ENCODE measurements at places on chromosomes 5 and 9.
A peak's percentile ranks its signal among the peaks of the same experiment; 100 is the strongest.

GRCh38 chr9:4861736-4862451, 69.2 kb downstream of the RCL1 start:
- no peak for DNase-seq

- DNase-seq, result no peak
Measured at GRCh38 chr5:59660737-59661136, 232.8 kb downstream of the PDE4D start.

GRCh38 chr9:131421691-131422090, 27.8 kb downstream of the PRRC2B start:
- no peak for DNase-seq

DNA sequence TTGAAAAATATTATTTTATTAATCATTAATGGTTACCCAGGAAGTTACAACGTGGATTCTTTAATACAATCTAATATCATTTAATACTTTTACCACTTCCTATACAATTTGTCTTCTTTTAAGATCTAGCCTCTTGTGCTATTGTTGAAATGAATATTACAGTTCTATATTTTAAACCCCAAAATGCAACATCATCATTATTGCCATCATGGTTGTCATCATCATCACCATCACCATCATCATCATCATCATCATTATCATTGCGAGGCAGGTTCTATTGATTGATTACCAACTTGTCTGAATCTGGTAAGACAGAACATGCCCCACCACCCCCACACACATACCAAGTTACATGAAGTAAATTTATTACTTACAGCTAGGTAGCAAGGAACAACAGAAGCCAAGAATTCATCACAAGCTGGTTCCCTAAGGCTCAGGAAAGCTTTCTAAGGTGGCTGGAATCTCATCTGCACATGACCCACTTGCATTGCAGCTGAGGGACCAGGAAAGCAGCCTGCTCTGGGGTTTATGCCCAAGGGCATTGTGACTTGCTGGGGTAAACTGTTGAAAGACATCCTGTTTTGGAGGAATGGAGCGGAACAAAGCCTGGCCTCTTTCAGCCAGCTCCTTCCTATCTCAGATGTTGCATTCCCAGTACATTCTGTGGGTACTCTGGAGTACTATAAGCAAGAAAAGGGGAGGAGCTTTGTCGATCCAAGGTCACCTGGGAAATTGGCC, 418.1 kb downstream of the PRR16 start:
- peak; percentile 79 for DNase-seq

DNA sequence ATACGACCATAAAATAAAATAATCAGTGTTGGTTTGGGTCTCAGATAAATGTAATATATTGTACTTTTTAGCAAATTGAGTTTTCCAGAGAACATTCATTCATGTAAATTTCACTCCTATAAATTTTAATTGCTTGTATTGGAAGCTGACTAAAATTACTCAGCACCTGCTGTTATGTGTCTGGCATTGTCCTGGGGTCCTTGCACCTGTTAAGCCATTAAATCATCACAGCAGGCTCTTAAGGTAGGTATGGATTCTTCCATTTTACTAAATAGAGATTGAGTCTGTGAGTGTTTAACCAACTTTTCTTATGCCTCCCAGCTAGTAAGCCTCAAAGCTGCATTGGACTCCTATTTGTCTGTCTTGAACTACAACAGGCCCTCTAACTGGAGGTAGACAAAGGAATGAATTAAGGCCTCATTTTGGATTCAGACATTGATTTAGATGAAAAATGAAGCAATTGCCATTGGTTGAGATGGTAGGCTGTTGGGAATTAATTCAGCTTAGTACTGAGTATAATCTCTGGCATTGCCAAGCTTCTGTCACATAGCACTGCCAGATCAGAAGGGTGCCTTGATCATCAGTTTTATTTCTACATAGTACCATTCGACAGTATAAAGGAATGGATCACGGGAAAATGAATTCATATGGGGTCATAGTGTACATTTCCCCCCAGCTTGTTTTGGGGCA, 78.9 kb downstream of the PARP8 start:
- no peak for DNase-seq

DNA sequence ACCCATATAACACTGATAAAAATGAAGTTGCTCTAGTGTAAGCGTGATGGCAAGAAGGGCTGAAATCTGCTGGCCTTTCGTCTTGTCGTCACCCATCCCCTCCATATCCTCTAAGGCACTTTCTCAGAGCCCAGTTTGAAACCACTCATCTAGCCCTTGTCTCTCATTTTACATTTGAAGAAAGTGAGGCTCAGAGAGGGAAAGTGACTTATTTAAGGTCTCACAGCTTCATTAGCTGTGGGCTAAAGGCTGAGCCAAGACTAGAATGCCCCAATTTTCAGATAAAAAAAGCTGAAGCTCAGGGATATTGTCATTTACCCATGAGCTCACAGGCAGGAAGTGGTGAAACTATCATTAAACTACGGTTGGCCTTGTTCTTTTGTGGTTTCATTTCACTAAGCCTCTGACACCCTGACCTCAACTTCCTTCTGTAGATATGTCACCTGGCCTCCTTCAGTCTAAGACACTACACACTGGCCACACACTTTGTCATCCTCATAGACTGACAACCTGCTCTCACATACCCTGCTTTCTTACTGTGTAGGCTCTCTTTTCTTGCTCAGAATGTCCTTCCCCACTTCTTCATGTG, 176.7 kb upstream of the DMAC1 start:
- DNase-seq, result no peak

DNA sequence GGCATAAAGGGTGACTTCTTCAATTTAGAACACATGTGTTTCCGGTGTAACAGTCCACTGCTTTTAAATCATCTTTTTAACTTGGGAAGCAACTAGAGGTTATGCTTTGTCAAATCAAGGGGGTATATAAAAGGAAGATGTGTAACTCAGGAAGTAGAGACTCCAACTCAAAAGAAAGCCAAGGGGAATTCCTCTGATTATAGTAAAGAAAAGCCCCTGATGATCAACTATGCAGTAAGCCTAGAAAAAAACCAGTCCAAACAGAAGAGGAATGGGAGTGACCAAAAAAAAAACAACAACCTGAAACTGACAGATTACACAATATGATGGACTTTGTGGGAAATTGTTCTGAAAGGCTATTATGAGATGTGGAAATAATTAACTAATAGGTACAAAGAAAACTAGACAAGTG, 90.3 kb downstream of the AK8 start:
- no peak for DNase-seq

DNA sequence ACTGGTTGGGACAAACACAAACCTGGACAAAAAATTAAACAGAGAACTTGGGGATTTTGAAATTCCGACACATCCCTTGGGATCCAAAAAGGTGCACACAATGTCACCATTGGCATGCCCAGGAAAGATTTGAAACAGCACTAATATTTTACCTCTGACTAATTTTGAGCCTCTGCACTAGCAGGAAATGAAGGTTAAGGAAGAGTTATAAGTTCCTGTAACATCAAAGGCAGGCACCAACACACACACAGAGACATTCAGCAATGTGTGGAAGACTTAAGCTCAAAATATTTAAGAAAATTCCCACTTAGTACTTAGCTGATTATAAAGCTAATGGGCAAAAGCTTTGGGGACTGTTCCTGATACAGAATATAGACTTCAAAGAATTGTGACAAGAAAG, 247.0 kb downstream of the CDH9 start:
- no peak for DNase-seq

GRCh38 chr5:179729727-179730126, 2.9 kb upstream of the MAML1 start:
- DNase-seq, result no peak

DNA sequence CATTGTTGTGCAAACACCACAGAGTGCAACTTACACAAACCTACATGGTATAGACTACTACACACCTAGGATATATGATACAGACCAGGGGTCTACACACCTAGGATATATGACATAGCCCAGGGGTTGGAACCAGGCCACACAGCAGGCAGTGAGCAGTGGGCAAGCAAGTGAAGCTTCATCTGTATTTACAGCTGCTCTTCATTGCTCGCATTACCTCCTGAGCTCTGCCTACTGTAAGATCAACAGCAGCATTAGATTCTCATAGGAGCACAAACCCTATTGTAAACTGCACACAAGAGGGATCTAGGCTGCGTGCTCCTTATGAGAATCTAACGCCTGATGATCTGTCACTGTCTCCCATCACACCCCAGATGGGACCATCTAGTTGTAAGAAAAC, 56.6 kb downstream of the AP3B1 start:
- no peak for DNase-seq

GRCh38 chr5:8825139-8825757, 720.6 kb downstream of the SEMA5A start:
- DNase-seq, result no peak

Data from ELF-1 (cell line).